ENCODE measurements at places on chromosomes 7 and 10.

GRCh38 chr7:4136036-4136435 is 546.1 kb upstream of the FOXK1 start:
- no peak for DNase-seq

DNA sequence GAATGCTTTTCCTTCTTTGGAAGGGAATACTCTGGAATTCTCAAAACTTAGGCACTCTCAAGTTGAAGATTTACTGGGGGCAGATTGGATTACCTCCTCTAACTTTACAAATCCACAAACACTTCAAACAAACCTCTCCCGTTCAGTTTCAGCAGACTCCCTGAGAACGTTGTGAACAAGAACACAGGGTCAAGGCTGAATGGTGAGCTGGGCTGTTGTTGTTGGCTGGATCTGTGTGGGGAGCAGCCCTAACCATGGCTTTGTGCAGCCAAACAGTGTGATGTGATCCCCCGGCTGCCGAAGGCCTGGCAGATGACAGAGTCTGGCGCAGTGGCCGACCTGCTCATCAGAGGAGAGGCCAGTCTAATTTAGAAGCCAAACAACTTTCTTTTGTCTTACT is 93.1 kb downstream of the BMPER start:
- no peak for DNase-seq

- DNase-seq: no peak
Observed at GRCh38 chr10:112039823-112040222, 143.7 kb downstream of the GPAM start.

DNA sequence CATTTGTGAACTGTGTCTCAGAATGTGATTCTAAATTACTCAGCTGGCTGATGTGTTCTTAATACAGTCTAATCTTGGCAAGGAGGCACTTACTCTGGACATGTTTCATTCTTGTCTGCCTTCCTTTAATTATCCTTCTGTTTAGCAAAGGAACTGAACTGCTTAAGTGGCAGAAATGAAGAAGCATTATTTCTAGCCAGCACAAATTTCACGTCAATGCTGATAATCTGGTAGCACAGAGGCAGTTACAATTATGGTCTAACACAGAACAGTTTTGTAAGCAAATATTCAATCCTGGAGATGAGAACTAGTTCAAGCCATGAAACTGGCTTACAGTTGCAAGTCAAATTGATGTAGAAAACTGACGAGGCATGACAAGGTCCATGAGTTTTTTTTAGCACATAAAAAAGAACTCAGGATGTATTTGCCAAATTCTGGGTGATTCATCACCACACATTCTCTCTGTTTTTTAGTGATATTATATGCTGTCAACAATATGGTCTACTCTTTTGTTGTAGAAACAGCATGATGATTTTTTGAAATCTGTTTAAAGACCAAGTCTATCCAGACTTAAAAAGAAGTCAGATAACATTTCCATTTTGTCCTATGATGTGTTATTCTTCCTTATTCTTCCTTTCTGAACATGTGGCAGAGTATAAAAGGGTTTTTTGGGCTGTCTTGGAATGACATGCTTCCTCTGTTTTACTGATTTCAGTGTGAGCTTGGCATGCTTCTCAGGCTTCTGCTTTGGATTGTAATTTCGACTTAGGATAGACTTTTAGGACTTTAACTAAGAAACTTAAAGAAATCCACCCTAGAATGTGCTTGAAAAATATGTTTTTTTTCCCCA is 154.8 kb downstream of the DNAJB9 start:
- DNase-seq: no peak

GRCh38 chr10:116121640-116122525 is 151.1 kb downstream of the GFRA1 start:
- no peak for DNase-seq

DNA sequence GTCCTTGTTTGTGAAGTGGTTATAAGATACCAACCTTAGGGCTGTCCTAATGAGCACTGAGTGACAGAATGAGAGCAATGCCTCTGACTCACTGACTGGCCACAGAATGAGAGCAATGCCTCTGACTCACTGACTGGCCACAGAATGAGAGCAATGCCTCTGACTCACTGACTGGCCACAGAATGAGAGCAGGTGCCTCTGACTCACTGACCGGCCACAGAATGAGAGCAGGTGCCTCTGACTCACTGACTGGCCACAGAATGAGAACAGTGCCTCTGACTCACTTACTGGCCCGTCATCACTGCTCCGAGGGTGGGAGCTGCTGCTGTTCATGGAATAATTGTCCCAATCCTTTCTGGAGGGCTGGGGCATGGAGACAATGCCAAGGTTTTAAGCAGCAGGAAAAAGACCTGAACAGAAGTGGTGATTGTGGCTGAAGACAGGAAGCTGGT is 265.2 kb upstream of the PPP2R2D start:
- DNase-seq: no peak

DNA sequence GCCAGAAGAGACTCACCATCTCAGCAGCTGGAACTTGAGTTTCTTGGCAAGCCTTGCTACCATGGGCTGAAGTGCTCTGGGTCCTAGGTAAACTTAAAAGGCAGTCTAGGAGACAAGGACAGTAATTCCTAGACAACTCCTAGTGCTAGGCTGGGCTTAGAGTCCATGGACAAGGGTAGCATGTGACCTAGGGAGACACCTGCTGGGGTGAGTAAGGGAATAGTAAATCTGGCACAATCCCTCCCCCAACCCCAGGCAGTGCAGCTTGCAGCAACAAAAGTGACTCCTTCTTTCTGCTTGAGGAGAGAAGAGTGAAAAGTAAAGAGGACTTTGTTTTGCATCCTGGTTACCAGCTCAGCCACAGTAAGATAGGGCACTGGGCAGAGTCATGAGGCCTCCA is 316.5 kb upstream of the IMMP2L start:
- DNase-seq: no peak

- DNase-seq: no peak
Observed at GRCh38 chr10:94217411-94217810, 145.3 kb downstream of the NOC3L start.

GRCh38 chr10:66680886-66681285 is 244.9 kb upstream of the LRRTM3 start:
- no peak for DNase-seq

DNA sequence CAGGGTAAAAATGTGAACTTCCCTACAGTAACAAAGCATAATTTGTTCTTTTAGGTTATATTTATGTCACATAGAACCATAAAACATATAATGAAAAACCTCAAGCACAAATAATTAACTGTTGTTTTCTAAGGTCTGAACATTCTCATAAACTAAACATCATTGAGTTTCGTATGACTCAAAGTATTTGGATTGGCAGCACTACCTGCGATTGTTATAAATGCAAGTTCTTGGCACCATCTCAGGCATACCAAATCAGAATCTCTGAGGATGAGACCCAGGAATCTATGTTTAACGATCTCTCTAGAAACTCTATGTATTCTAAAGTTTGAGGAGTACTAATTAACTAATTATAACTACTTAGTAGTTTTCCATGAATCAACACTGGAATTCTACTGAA is 22.5 kb downstream of the ORC5 start:
- no peak for DNase-seq

DNA sequence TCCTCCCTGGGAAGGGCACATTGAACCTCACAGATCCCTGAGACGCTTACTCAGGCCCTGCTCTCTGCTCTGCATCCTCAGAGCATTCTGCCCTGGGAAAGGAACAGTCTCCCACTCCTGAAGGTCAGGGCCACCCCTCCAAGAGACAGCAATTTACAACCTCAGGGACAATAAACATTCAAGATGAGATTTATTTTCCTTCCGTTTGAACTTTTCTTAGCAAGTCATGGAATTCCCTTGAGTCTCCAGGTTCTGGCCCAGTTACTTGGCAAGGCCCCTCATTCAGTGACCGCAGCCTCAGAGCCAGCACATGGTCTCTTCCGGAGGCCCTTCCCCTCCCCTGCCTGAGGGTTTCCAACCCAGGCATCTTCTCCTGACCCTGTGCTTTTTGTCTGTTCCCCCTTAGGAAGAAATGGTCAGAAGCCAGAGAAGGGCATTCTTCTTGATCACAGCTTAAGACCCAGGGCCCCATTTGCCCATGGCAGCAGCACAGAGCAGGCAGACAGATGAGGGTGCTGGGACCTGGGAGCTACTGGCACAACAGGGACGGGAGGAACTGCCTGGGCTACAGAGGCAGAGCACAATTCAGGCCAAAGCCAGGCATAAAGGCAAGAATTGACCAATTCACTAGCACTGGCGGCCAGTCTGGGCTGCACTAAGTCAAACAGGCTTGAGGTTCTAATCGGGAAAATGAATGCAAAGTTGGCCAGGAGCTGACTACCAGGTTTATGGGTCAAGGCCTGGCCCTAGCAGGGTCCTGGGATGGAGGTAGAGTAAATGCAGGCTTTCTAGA is 56.7 kb downstream of the VSTM4 start:
- no peak for DNase-seq

DNA sequence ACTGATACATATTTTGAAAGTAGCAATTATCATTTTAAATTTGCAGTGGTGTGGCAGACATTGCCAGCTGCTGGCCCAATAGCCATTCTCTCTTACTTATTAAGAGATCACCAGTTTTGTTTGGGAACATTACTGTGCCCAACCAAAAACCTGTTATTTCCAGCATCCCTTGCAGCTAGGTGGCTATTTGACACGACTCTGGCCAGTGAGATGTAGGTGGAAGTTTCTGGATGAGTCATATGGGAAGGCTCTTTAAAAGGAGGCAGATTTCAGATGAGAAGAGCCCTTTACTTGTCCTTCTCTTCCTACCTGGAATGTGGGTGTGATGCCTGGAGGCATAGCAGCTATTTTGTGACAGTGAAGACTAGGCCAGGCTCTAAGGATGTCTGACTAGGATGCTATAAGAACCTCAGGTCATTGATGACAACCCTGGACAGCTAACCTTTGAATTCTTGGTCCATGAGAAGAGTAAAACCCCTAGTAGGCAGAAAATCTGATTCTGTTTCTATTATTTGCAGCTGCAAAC is 77.9 kb downstream of the CARD11 start:
- DNase-seq: no peak

- DNase-seq: no peak
Observed at GRCh38 chr7:68699090-68699711, 899.1 kb upstream of the AUTS2 start.

GRCh38 chr7:20133803-20134202 is 83.4 kb downstream of the MACC1 start:
- DNase-seq: no peak

Measured in stimulated activated CD4-positive, alpha-beta T cell treated with anti-CD3 and anti-CD28 coated beads, Interleukin-4, amount 100 ng/mL, for 4 hours (primary cell).